GM23248 (cell line): ENCODE measurements at places on chromosomes 5 and 9. TPM values are rescaled to one million over a fixed set of nuclear protein-coding genes. Genes with fewer than 3 reads are reported as not detected.

GRCh38 chr9:134634176-134634575 lies 7.4 kb upstream of the COL5A1 start:
- DNase-seq: no peak

DNA sequence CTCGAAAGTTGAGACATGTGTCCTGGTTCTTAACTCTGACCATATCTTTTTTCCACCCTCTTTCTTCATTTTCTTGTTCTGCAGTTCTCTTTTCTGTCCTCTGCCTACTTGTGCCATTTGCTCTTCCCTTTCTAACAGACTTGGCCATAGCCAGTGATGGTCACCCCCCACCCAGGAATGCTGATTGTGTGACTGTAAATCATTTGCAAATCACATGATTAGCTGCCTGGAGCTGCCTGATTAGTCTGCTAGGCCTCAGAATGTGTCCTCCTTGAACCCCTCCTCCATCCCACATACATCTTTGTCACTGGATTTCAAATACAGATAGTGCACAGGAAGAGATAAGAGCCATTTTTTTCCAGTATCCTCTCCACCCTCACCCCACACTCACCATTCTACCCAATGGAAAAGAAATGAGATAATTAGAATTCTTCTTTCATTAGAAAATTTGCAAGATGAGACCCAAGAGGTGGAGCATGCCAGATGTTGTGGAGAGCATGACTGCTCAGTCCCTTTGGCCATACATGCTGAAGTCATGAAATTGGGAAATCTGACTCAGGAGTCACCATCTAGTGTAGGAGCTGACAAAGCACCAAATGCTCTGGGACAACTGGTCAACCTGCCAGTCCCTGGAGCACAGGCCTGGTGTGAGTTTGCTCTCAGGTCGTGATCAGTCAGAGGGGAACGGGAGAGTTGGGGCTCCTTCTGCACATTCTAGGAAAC lies 538.2 kb downstream of the CCDC171 start:
- peak; percentile 38 for DNase-seq

DNA sequence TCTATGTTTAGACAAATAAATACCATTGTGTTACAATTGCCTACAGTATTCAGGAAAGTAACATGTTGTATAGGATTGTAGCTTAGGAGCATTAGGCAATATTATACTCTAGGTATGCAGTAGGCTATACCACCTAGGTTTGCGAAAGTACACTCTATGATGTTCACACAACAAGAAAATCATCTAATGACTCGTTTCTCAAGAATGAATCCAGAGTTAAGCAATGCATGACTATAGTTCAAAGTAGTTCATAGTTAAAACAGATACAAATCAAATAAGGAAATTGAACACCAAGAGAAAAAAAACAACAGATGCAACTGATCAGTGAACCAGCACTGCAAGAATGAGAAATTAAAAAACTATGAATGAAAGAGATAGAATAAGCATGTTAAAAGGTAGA lies 27.6 kb upstream of the ABLIM3 start:
- peak; percentile 77 for DNase-seq

DNA sequence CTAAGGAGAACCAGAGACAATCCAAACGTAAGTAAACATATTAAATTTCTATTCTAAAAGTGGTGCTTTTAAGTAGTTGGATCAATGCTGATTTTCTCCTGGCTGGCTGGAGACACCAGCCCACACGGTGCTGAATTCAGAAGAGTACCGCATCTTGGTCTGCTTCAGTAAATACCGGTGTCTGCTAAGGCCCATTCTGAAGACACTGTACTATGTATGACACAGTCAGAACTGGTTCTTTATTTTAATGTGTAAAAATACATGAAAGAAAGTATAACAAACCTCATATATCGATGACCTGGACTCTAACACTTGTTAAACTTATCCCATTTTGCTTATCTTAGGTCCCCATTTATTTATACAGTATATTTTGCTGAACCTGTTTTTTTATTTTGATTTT lies 32.8 kb downstream of the RAPGEF1 start:
- peak; percentile 14 for DNase-seq

DNA sequence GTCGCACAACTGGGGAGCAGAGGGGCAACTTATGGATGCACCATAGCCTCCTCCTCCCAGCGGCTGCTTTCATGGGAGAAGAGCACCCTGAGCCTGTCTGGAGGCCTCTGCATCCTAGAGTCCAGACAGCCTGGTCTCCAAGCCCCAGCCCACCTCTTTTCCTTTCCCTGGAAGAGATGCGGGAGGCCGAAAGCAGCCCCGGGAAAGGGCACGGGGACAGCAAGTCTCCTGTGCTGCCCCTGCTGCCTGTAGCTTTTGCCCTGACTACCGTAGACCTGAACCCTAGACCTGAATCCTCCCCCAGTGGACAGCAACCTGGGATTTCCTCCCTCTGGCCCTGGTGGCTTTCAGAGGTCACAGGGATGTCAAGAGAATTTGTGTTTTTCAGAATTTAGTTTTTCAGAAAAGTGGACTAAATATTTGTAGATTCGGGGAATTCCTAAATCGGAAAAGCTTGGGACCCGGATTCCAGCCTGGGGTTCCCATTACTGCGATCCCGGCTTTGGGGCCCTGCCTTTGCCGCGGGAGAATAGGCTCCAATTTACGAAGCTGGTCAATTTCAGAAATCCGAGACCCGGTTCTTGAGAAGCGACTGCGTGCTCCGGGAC lies 4.3 kb upstream of the PITX1 start:
- DNase-seq: no peak

Gene SPOCK1
- total RNA-seq: 238 and 268 TPM in 2 replicates

DNA sequence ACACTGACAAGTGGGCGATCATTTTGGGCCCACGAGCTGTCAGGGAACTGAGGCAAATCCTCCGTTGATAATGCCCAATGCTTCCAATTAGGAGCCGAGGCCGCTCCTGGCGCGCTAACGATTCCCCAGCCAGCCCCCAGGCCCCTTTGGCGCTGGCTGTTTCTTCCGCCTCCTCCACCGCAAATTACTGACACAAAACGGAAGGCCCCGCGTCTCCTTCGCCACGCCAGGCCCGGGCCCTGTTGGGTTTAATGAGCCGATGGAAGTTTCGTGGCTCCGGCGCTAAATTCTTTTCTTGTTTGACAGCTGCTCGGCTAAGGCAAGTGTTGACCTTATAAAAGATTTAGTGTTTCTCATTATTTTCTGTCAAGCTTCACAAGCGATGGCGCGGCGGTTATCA lies 25.7 kb upstream of the BARHL1 start:
- DNase-seq: no peak

DNA sequence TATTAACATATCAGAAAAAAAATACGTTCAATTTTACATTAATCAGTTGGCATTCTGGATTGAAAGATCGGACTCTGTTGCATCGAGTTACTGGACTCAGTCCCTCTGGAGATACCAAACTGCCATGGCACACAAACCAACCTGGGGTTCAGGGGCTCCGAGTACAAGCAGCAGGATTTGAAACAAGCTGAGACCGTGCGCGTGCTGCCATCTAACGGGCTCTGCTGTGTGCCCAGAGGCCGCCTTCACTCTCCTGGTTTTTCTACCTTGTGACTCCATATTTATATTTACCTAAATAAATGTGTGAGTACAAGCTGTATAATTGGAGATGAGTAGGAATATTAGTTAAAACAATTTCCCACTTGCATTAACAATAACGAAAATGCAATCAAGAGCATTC lies 48.2 kb downstream of the ANXA1 start:
- no peak for DNase-seq

GRCh38 chr9:132011309-132011708 lies 68.4 kb downstream of the MED27 start:
- DNase-seq: no peak

GRCh38 chr5:153079396-153079795 lies 411.1 kb upstream of the GRIA1 start:
- no peak for DNase-seq

Gene LOX
- total RNA-seq: 418 and 440 TPM in 2 replicates

DNA sequence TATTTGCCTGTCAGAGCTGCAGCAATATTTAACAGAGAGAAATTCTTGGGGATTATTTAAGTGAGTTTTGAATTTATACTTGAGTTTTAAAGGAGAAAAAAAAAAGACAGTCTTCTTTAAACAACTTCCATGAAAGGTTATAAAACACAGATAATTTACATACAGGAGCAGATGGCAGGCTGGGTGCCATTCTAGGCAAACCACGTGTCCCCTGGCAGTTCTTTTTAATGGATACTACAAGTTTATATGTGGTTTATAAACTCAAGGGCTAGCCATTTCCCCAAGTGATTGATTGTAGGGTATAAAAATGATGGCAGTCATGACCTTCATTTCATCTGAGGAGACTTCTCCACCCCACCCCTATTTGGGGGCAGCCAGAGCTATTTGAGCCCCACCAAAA lies 166.6 kb downstream of the FSTL4 start:
- DNase-seq: no peak
